Urothelium cell line (cell line): ENCODE measurements at places on chromosomes 4 and X.

DNA sequence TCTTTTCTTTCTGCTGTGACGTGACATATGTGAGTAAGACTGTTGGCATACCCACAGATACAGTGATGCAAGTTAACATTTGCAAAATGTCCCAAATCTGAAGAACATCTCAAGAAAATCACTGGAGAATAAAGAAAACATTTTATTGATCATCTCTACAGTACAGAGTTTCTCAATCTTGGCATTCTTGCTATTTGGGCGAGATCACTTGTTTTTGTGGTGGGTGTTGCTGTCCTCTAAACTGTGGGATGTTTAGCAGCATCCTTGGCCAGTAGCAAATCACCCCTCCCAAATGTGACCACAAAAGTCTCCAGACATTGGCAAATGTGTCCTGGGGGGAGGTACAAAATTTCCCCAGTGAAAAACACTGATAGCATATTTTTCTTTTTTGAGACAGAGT, 28.8 kb downstream of the AMELX start:
- no peak for DNase-seq

GRCh38 chrX:20231598-20231997, 35.1 kb downstream of the RPS6KA3 start:
- DNase-seq: no peak

DNA sequence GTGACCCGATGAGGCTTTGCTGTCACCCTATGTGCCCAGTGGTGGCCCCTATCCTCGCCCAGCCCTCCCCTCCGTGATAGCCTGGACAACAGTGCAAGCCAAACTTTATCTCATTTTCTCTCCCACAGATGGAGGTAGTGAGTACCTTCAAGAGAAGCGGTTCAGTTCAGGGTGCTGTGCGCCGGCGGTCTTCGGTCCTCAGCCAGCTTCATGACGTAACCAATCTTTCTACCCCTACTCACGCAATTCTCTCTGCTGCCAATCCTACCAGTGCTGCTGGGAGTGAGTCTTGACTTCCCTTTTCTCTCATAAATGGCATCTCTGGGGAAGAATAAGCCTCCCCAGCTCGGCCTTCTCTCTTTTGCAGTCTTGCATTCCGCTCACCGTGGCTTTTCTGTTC, 29.5 kb downstream of the CCNQ start:
- DNase-seq: no peak

GRCh38 chrX:57771689-57772088, 91.6 kb upstream of the NLRP2B start:
- no peak for DNase-seq

DNA sequence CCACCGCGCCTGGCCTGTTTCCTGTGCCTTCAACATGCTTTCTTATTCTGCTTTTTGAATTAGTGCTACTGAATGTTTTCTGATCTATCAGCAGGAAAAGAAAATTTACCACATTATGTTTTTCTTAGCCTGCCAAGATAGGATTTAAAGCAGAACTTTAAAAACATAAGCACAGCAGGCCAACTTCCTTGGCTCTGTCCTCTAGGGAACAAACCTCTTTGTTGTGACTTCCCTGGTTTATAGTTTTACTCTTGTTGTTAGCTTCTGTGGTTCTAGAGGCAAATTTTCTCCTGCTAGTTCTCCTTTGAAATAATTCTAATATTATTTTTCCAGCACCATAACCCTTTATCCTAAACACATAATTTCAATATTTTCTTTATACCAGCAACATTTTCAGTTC, 605.1 kb downstream of the ADGRL3 start:
- DNase-seq: no peak

- DNase-seq: no peak
Observed at GRCh38 chr4:7967501-7968261, 28.0 kb upstream of the AFAP1 start.

GRCh38 chr4:136571315-136571714, 961.0 kb downstream of the PCDH18 start:
- no peak for DNase-seq

DNA sequence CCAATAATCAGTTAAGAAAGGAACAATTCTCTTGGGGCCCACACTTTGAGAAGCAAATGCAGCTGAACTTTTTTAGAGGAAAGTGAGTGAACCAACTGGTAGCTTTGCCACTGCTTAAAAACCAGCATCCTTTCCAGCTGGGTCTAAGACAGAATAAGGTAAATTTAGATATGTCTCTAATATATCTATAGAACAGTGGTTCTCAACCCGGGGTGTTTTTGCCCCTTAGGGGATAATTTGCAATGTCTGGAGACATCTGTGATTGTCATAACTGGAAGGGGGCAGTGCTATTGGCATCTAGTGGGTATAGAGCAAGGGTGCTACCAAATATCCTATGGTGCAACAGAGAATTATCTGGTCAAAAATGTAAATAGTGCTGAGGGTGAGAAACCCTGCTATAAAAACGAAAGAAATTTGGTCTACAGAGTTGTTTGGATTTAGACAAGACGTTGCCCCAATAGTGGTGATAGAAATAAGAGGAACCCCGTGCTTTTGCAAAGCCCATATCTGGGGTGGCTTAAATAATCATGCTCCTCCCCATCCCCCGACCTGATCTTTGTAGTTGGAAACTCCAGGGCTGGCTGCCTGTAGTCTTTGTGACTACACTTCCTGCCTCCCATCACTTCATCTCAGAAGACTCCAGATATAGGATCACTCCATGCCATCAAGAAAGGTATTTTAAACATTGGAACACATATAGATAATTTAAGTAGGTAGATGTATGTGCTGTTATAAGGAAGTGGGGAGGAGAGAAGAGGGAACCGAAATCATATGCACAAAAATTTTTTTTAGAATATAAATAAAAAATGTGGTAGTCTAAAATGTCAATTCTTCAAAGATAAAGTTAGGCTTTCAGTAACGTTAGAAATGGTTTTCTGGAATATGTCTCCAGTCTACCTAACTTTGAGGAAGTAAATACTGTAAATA, at the start of gene TLR7:
TSS of gene TLR7 (plus strand) at position 622 of the 927 bp plus-strand sequence. CDS start 507 bp downstream, outside the sequence.
- DNase-seq: no peak

DNA sequence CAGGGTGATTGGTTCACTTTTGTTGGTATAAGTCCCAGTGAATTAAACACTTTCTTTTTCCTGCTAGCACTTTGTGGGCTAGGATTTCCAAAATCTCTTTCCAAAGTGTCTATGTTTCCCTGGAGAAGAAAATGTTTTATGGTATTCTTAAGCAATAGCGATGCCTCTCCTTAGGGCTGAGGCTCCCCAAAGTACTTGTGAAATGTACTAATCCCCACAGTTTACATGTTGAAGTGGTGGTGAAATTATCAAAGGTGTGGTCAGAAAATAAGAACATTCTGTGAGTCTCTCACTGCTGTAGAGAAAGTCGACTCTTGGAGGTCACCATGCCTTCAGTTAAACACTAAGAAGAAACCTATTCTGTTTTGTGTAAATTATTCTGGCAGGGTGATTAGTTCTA, 51.5 kb upstream of the AMELX start:
- no peak for DNase-seq

DNA sequence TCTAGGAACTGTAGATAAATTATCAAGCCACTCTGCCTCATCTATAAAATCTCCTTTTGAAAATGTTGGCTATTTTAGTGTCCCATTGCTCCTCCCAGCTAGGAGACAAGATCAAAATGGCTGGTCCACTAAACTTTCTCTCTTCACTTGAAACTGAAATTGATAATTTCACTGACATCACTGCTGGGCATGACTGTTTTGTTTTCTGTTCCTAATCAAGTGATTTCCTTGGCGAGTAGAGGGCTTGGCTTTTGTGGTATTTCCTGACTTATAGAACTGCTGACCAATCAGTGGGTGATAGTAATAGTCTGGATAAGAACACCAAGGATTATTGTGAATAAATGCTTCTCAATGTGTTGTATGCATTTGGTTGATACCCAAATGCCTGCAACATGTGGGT, 2152.9 kb downstream of the ARAP2 start:
- DNase-seq: no peak

- DNase-seq: no peak
Observed at GRCh38 chr4:12576409-12576808, 907.7 kb downstream of the RAB28 start.
